ENCODE measurements at places on chromosomes 4 and X.
A peak's percentile ranks its signal among the peaks of the same experiment; 100 is the strongest.

DNA sequence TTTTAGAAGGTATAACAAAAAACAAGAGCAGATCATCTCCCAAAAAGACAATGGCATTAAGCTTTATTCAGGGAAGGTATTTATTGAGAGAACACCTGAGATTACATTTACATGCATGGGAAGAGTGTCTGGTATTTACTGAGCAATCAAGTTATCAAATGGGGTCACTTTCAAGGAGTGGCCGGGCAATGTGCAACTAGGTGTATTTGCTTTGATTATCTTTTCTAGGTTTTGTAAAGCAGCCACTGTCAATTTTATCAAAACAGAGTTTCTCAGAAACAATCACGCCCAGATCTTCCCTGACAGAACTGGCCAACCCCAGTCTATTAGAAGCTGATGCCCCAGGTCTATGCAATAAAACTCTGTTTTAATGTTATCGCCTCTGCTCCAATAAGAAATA lies 169.5 kb downstream of the GLRA2 start:
- DNase-seq, result no peak

- DNase-seq, result peak; percentile 42
Observed at GRCh38 chr4:99868126-99868596, 26.1 kb downstream of the LAMTOR3 start.

DNA sequence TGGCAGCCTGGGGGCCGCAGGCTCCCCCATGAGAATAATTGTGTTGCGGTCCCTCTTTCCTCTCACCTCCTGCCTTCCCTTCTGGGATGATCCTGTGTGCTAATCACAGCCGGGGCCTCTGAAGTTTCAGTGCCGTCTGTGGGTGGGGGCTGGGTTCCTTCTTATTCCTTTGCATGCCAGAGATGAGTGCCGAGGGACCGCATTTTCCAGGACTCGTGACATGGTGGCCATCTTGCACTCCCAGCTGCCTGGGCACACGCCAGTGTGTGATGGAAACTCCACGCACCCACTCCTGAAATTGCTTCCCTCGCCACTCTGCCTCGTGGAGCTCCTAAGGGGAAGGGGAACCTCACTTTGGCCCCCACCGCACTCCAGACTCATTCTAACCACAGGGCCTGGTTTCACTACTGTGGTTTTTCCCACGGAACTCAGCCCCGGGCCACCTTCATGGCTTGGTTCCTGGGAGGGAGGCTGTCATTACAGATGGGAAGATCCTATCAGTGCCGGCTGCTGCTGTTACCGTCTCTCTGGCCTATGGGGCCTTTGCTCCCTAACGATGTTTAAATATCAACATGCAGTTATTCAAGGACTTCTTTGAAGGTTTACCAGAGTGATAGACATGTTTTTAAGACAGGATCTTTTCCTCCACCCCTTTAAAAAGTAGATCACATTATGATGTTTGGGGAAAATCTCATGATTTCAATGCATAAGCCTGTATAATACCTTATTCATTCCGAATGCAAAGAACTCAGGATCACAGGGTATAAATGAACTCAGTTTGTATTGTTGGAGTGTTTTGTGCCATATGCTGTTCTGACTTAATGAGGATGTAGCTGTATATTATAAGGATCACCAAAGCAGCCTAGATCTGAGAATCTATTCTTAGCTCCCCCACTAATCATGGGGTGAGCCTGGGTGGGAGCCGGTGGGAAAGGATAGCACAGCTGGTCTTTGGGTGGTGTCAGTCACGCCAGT lies 89.6 kb downstream of the SORCS2 start:
- no peak for DNase-seq

- no peak for DNase-seq
Observed at GRCh38 chr4:103012060-103012459, 7.4 kb downstream of the SLC9B1 start.

GRCh38 chr4:3530663-3531254 lies 1.5 kb downstream of the LRPAP1 start:
- no peak for DNase-seq

DNA sequence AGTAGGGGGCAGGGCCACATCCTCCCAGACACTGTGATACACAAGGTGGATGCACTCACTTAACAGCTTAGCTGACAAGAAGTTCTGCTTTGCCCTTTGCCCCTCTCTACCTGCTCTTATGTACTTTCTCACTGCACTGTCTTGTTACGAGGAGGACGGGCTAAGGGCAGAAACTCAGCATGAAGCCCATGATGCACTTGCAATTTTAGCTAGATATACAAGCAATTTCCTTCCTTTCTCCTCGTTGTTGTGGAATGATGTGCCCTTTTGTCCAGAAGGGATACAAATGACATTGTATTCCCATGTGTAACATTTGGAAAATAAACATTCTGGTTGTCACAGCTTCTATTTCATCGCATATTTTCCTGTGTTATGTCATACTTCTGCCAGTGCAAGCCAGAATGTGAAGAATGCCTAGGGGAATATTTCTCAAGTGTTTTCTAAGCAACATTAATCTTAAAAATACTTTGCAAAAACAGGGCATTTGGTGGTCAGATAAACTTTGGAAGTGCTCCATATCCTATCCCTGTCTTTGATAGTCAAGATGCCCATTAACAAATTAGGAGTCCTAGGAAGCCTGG lies 47.2 kb downstream of the MAOA start:
- DNase-seq, result no peak

GRCh38 chrX:79089896-79090584 lies 54.4 kb upstream of the GPR174 start:
- DNase-seq, result peak; percentile 57

DNA sequence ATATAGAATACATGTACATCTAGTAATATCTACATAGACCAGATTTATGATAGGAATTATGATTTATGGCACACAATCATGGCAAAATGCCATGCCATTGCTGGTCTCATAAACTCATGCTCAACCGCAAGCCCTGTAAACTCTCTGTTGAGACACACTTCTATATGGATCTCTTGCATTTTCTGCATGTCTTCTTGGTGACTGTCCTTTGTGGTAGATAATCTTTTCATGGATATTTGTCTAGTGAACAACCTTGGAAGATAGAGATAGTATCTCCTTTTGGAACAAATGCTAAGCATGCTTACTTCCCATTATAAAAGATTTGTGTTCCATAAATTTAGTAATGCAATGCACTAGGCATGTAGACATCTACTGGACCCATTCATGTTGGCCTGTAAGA lies 328.0 kb downstream of the NAF1 start:
- DNase-seq, result no peak

DNA sequence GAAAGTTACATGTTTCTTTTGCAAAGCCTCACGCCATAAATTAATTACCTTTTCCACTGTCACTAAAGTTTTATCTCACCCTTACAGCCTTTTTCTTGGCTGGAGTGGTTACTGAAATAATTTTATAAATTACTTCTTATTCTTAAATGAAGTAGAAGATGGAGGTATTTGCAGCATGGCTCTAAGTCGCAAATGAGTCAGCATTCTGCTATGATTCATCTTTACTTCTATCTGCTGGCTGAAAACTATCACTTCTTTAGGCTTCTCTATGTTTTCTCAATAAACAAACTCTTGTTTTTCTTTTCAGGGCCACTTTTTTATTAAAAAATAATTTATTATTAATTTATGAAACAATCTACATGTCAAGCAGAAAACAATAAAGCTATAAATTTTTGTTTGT lies 210.2 kb upstream of the GYPA start:
- DNase-seq, result no peak

GRCh38 chr4:1077711-1078477 lies 35.5 kb downstream of the RNF212 start:
- no peak for DNase-seq

GRCh38 chr4:20288846-20289512 lies 37.3 kb downstream of the SLIT2 start:
- no peak for DNase-seq

- no peak for DNase-seq
Observed at GRCh38 chr4:74635074-74635473, 159.2 kb downstream of the BTC start.

Data from inflammatory macrophage treated with lipopolysaccharide for 4 hours (primary cell).